ENCODE measurements at places on chromosomes 2 and 18.

- DNase-seq = no peak
Observed at GRCh38 chr2:28565720-28566295, 69.9 kb downstream of the PLB1 start.

DNA sequence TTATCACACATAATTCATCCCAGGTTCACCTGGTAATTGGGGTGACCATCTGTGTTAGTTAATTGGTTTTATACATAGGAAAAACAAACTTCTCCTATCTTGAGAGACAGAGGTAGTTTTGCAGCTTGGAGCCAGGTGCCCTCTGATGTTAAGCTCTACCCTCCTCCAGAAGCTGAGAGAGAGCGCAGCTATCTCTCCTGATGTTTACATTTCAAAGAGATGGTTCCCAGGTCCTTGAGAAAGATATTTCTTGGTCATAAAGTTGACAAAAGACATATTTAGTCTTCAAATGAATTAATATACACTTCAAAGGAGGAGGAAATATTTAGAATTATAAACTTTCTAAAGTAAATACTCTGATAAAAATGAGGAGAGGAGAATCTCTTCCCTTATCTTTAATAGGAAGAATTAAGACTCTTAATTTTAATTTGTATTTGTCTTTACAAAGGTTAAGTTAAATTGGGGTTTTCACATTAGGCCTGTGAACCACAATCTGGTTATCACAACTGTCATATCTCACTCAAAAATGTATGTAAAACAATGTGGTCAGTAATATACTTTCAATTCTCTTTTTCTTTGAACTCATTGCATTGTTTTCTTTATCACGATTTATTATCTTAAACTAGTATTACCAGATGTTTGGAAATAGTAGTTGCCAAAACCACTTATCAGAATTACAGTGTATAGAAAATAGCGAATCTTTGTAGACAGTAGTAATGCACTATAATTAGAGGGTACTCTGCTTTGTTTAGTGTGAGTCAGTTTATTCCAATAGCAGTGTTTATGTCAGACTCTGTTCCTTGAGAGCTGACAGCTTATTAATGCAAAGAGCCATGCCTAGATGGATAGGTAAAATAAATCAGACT lies 26.8 kb downstream of the SERPINB4 start:
- DNase-seq = peak; percentile 32

DNA sequence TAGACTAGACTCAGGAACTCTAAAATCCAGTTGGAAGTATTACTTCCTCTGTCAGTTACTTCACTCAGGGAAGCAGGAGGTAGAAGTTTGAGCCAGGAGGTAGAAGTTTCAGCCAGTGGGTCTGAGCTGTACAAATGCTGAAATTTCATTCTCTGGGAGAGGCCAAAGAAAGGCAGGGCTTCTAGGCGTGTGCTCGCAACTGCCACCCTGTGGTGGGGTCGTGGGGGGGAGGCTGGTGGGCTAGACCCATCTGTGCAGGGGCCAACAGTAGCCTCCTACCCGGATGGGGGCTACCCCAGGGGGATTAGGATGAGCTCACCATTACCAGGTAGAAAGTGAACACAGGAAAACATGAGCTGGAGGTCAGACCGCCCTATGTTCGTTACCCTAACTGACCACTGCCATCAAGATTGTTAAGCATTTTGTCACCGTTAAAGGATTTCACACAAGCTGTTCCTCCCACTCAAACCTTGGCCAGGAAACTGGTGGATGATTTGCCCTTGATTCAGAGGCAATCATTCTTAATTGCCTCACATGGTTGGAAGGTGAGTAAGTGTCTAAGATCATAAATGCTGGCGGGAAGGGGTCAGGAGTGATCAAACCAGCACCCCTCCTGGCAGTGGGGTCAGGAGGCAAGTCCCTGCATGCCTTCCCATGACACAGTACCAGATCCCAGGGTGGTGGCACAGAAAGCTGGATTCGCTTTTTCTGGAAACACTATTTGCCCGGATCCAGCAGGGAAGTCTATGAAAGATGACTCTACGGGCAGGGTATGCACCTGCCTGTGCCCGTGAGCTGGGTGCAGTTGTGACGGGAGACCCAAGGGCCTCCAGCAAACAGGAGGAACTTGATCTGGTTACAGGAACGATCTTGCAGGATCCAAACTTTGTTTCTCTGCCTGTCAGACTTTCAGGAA lies 5.2 kb upstream of the FHL2 start:
- DNase-seq = no peak

DNA sequence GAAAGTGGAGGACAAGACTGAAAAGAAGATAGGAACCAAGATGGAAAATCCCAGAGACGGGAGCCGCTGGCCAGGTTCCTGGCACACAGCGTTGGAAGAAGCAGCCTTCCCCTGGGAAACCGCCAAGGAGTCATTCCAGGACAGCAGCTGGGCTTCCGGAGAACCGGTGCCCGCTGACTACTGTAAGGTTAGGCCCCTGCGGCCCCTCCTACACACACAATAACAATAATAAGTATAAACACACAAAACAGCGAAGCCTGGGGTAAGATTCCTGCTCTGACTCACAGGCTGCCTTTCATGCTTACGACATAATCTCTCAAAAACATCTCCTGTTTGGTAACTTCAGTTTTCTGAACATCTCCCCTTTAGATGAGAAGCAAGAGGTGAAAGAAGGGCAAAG lies 28.1 kb upstream of the MYCN start:
- DNase-seq = no peak

DNA sequence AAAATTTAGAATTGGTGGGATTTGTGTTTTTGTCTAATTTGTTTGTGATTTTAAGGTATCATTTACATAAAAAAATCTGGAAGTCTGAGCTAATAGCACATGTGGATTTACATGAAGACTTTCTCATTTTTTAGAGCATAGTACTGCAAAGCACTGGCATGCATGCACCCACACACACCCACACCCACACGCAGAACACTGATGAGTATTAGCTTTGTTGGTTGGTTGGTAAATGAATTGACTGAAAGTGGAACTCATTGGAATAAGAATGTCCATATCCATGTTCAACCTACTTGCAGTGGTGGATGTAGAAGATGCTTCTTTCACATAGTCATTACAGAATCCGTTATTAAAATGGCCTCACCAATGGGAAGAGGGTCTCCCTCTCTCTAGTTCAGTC lies 475.8 kb downstream of the PLCL1 start:
- no peak for DNase-seq

DNA sequence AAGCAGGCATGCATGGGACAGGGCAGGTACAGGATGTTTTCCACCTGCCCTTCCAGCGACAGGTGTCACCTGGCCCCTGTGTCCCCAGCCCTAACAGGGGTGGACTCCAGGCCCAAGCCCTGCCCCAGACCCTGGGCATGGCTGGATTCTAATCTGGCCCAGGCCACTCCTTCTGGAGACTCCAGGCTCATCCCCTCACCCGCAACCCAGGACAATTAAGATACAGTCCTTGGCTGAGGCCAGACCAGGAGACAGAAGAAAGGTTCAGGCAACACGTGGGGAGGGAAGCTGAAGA lies 9.5 kb downstream of the BIN1 start:
- no peak for DNase-seq
